ENCODE measurements at places on chromosomes 7 and 10.

- DNase-seq, result peak; percentile 59
Measured at GRCh38 chr7:4792537-4793126, 17.2 kb downstream of the AP5Z1 start.

DNA sequence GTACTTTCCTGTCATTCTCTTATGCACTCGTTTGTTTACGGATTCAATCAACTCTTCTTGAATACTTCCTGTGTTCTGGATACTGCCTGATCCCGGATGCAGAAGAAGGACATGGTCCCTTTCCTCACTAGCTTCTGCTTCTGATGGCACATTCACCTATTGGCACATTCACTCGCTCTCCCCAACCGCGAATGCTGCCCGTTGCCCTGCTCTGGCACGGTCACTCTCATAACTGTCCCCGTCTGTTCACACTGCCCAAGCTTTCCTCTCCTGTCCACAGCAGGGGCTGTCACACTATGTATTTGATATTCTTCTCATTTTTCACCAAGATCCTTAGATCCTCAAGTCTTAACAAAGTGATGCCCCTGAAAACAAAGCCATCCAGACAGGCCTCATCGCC, 327.4 kb downstream of the PAXIP1 start:
- no peak for DNase-seq

DNA sequence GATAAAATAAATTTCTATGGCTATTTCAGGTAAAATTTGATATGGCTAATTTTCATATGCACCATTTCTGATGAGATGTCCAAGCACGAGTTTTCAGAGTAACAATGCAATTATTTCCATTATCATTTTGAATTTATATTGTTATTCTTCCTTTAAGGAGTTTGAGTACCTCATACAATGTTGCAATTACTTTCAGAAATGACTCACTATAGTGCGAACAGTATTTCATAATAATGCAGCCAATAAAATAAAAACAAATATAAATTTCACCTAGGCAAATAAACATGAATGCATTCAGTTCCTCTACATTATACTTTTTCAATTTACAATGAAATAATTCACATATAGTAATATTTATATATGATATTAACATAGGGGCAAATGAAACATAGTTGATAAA, 78.8 kb upstream of the LRRN3 start:
- DNase-seq, result no peak

- DNase-seq, result no peak
Measured at GRCh38 chr7:113071465-113071864, 15.2 kb downstream of the GPR85 start.

DNA sequence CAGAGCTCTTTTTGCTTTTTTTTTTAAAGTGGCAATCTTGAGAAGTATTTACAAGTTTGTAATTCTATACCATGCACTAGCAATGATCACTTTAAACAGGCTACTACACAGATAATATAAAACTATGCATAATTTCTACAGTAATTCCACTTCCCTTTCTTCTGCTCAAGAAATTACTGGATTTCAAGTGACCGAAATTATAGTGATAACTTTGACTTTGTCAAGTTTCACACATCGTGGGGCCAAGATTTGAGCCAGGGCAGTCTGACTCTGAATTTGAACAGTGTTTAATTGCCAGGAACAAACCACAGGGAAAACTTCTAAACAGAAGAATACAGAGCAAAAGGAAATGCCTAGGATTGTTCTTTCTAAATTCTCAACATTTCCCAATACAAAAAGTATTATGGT, 288.3 kb upstream of the MKLN1 start:
- DNase-seq, result no peak

- DNase-seq, result peak; percentile 46
Measured at GRCh38 chr10:50152792-50153272, 85.1 kb downstream of the WASHC2A start.

GRCh38 chr10:35056686-35057085, 33.5 kb downstream of the CUL2 start:
- no peak for DNase-seq

DNA sequence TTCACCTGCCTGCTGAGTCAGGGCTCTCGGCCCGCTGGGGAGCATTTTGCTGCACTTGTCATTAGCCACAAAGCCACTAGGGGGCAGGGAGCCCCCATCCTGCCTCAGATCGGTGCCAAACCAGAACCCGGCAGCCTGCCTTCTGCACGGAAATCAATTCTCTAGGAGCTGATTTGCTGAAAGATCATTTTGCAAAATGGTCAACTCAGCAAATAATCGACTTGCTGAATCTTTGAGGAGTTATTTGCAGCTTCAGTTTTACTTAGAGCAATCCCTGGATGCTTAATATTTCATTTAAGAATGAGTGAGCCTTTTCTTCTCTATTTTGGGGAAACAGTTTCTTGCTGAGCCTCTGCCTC, 1.7 kb upstream of the GIMAP8 start:
- peak; percentile 82 for DNase-seq

- DNase-seq, result no peak
Measured at GRCh38 chr10:115956225-115957011, 316.6 kb downstream of the GFRA1 start.

- no peak for DNase-seq
Measured at GRCh38 chr10:119541459-119542356, 811 bp downstream of the RGS10 start.

DNA sequence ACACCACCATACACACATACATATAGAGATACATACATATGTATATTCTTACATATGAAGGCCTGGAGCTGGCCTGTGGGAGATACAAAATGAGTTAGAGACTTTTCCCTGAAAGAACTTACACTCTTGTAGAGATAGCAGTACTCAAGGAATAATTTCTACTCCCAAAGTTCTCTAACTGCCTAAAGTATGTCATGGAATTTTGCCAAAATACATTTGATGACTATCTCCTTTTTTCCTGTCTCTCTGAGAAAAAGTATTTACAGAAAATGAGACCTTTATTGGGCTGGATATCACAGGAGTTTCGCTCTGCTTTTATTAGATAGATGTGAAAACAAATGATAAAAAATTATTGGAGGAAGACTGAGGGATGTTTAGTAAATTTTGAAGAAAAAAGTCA, 220.1 kb downstream of the POU6F2 start:
- no peak for DNase-seq

GRCh38 chr7:13992596-13992964, 3.1 kb upstream of the ETV1 start:
- DNase-seq, result no peak

DNA sequence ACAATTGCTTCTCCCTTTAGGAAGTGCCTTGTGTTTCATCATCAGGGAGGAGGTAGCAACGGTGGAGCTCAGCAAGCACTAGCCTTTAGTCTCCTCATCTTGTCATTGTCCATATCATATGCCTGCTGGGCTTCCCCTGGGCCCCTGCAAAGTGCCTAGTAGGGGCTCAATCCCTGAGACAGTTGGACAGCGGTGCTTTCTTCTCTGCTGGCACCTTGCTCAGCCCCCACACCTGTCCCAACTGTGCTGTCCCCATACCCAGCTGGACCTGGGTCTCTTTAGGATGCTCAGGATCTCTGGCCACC, 5.5 kb downstream of the SMARCD3 start:
- no peak for DNase-seq

DNA sequence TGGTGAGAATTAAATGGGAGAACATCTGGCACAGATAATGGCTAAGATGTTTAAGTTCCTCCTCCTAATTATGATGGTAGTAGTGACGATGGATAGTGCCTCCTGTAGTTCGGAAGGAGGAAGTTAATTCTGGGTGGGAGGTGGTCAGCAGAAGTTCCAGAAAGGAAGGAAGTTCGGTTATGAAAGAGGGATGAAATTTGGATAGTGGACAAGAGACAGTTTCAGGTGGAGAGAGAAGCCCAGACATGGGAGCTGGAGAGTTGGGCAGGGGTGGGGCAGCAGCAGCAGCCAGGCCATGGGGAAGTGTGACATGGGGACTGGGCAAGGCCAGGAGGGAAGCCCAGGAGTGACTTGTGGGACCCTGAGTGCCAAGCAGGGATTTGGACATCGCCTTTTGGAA, 99.5 kb downstream of the CCNY start:
- no peak for DNase-seq

DNA sequence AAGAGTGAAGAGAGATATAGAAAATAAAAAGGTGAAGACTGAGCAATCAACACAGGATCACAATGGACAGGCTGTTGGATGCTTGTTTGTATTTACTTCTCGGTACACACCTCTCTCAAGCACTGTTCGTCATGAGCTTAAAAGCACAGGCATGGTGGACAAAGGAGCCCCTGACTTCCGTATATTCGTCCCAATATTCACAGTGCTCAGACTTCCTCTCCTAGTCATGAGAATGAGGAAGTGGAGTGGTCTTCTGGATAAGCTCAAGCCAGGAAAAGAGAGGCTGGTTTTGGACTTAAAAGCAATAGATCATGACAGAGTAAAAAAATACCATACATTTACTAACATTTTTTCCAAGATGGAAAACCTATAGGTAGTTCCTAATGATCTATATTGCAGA, 172.5 kb downstream of the SORCS1 start:
- no peak for DNase-seq

GRCh38 chr10:102230861-102231356, 4.8 kb downstream of the ELOVL3 start:
- DNase-seq, result peak; percentile 61

GRCh38 chr7:18788026-18788425, 292.5 kb downstream of the HDAC9 start:
- no peak for DNase-seq

GRCh38 chr7:17640730-17641377, 299.4 kb downstream of the SNX13 start:
- no peak for DNase-seq

GRCh38 chr7:133197972-133198544, 54.8 kb upstream of the EXOC4 start:
- DNase-seq, result no peak

DNA sequence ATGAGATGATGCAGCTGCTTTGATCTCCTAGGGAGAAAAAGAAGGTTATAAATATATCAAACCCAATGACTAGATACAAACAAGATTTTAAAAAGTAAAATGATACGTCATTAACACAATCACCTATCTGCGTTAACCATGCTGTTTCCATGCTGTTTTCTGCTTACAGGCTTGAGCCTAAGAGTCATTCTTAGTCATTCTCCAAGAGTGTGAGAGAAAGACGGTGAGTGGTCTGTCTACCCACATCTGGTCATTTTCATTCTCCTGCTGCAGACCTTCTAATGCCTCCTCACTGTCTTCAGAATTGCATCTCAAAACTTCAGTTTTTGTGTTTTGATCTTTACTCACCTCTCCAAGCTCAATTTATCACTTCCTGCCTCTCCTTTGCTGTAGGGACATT, 98.0 kb upstream of the ELMO1 start:
- DNase-seq, result no peak

DNA sequence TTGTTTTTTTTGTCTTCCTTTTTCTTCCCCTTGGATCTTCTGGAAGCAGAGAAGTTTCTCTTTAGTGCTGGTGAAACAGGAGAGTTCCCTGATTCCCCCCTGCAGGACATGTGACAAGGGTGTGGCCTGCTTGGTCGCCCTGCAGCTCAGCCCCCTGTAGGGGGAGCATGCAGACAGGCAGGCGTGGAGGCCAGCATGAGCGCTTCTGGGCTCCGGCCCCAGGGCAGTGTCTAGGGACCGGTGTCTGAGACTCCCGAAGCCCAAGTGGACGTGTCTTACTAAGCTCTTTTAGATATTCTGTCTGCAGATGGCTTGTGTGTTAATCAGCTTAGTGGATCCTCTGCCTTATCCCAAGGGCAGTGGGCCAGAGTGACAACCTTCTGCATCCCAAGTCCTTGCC, 26.1 kb downstream of the PRSS58 start:
- DNase-seq, result peak; percentile 79

Data from glutamatergic neuron (in vitro differentiated cells).